SK-N-SH treated with all-trans-retinoic acid at 6 μM for 48 hours (cell line): ENCODE measurements at places on chromosomes 1 and 21.

DNA sequence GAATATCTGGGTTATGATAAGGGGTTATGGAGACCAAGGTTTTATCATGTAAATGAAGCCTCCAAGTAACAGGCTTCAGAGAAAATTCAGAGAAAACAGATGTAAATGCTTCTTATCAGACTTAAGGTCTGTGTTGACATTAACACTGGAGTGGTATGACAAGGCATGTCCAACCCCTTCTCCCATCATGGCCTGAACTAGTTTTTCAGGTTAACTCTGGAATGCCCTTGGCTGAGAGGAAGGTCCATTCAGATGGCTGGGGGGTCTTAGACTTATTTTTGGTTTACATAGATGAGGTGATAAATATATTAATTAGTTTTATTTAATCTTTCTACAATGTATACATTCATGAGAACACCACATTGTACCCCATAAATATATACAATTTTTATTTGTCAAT, 399.6 kb downstream of the TBX15 start:
- no peak for ATAC-seq

GRCh38 chr1:17630048-17630830, 90.7 kb downstream of the ARHGEF10L start:
- no peak for ATAC-seq

- no peak for ATAC-seq
Observed at GRCh38 chr21:42037943-42038342, 27.8 kb upstream of the ZBTB21 start.

- no peak for ATAC-seq
Observed at GRCh38 chr1:99580451-99580850, 65.5 kb upstream of the PALMD start.

DNA sequence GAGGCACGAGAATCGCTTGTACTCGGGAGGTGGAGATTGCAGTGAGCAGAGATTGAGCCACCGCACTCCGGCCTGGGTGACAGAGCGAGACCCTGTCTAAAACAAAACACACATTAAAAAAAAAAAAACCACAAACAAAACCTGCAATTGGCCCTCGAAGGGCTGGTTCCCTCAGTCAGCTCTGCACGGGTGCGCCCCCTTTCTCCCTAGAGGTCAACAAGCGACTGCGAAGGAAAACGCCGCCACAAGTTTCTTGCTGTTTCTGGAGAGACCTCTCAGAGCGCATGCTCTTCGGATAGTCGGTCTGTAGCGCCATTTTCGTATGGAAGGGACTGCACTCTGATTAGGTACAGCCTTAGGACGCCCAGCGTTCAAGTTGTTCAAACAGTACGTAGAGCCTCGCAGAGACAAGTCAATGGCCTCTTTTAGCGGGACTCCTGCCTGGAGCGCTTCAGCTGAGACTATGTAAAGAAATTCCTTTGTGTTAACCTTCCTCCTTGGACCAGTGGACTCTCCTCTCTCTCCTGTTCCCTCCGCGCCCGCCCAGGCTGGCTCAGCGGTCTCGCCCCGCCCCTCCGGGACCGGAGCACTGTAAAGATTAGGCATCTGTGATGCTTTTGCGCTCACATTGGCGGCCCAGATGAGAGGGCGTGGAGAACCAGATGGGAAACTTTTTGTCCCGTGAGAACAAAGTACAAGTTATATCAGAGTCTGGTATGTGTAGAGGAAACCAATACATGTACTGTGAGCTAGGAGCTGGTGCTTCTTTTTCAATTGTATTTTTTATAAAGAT, 1.0 kb upstream of the CDC14A start:
- ATAC-seq, result peak; percentile 84

DNA sequence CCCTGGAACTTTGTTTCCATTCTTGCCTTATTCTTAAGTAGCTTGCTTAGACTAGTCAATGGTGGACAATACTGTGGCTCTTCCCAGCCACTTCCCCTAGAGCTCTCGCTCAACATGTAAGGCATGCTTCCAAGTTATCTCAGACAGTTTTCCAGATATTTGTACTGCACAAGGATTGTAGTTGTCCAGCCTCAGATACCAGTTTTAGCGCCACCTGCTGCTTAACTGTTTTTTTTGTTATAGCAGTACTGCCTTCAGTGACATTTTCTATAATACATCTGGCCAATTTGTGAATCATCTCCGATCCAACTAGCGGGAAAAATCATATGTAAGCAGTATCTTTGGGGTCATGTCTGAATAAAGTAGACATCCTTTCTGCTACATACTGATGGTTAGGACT, 346.7 kb upstream of the ADGRL4 start:
- ATAC-seq, result peak; percentile 89

GRCh38 chr1:174568551-174568950, 120.8 kb downstream of the GPR52 start:
- no peak for ATAC-seq

GRCh38 chr1:57131701-57132394, 166.0 kb upstream of the C8B start:
- ATAC-seq, result peak; percentile 83

- ATAC-seq, result peak; percentile 69
Observed at GRCh38 chr1:7941437-7941793, 776 bp upstream of the TNFRSF9 start.

- no peak for ATAC-seq
Observed at GRCh38 chr21:46057111-46057709, 40.7 kb upstream of the COL6A2 start.
